Activated CD8-positive, alpha-beta memory T cell treated with anti-CD3 and anti-CD28 coated beads, Interleukin-2, amount 50 U/mL, for 4 hours (primary cell): ENCODE measurements at places on chromosomes 13 and 19.

DNA sequence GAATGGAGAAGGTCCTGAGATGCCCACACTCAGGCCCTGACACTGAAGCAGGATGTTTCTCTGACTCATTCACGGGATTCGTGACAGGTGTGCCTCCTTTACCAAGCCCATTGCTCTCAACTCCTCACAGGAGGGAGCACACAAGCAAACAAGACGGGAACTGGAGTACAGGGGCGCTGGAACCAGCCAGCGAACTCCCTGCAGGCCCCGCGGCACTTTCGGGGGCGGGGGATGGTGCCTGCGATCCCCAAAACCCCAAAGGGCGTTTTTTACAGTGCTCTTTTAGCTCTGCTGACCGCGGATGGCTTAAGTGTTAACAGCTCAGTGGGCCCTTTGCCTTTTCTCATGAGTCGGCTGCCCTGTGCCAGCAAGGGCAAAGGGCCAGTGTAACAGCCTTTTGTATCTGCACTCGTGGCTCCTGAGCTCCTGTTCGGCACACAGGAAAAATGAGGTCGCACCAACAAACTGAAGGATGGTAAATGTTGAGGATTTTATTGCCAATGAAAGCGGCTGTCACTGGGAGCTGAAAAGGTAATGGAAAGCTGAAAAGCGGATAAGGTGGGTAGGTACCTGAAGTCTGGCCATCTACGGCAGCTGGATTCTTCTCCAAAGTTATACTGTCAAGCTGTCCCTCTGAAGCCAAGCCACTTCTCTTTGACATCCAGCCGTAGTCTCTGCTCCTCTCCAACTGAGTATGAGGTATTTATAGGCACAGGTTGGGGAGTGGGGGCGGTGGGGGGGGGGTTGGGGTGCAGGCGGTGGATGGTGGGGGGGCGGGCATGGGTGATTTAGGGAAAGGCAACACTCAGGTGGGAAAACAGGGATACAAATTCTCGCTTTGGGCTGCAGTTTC is 65.0 kb upstream of the TRPC4 start:
- DNase-seq, result no peak

GRCh38 chr13:32147976-32148375 is 116.4 kb downstream of the FRY start:
- DNase-seq, result no peak

GRCh38 chr13:31001647-31002046 is 69.2 kb downstream of the TEX26 start:
- no peak for DNase-seq

GRCh38 chr13:26983543-26984320 is 187.9 kb downstream of the USP12 start:
- DNase-seq, result no peak

GRCh38 chr13:98111168-98112098 is 31.5 kb upstream of the FARP1 start:
- DNase-seq, result no peak
